D721Med (cell line): ENCODE measurements at places on chromosomes 12 and 14.

- no peak for DNase-seq
Measured at GRCh38 chr12:42812086-42812485, 222.5 kb upstream of the PRICKLE1 start.

DNA sequence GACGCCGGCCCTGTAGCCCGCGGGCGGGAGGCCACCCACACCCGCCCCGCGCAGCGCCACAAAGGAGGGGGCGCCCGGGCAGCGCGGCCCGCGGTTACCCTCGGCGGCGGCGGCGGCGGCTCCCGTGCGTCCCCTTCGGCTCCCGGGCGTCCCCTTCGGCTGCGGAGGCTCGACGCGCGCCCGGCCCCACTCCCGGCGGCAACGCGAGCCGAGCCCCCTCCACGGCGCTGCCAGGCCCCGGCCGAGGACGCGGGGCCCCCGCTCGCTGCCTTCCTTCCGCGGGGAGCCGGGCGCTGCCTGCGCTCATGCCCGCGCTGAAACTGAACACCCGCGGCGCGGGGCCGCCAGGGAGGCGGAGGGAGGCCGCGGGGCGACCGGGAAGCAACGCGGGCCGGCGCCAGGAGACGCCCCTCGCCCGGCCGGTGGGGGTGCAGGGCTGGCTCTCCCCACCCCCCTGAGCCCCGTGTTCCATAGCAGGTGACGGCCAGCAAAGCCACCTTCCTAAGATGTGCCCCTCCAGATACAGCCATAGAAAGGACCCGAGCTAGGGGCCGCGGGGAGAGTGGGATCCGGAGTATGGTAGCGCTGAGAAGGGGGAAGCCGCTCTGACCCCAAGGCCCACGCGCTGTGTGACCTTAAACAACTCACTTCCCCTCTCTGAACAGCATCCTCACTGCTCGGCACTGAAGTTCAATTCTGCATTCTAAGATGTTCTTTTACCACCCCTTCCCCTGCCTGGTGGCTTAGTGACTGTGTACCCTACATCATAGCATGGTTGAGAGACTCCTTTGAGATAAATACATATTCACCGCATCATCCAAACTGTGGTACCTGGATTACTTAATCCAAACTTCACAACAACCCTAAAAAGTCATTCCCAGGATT, 42.8 kb downstream of the KDM2B start:
- DNase-seq: no peak

- DNase-seq: peak; percentile 93
Measured at GRCh38 chr12:6943389-6943721, 261 bp upstream of the RNU7-1 start.

DNA sequence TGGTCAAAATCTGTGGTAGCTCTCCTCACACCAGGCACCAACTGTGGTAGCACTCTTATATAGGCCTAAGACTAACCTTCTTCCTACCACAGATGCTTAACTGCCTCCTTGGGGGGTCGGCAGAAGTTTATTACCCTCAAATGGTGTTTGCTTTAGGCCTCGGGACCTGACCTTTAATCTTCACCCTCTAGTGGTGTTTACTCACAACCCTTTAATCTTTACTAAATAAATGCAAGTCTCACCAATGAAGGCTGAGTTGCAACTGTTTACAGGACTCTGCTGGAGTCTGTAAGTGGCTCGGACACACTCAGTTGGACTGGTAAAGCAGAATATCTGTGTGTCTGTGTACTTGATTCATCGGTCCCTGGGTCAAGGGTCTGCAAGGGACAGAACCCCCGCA, 29.4 kb downstream of the CCER1 start:
- DNase-seq: no peak

DNA sequence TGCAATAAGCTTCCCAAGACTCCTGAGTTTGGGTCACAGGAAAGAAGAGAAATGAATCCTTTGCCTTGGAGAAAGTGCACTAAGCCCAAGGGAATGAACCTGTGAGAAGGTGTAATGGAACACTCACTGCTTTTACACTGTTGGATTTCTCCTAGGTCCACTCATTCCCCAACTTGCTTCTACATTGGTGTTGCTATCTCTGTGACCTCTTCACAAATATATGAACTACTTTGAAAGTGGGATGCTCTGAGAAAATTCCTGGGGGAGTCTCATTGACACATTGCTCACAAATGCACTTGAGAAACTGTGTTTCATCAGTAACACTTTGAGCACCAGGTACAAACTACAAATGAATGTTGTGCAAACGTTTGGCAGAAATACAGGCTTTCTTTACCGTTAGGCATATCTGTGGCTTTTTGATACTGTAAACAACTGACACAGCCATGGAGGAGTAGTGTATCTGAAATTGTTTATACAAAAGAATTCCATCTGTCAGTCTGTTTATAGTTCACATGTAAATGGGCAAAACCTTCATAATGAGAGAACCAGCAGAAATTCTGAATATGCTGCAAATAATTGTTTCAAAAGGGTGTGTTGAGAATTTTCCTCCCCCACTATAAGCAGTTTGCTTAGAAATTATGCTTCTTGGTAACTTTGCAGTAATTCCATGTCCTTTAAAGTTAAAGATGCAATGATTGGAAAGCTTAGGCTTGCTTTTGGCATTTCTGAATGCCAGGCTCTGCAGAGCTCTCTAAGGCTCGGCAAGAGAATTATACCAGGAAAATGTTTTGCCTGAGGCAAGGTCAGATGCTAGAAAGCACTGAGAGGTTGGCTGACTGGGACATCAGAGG, 348.5 kb upstream of the DDHD1 start:
- DNase-seq: no peak

- no peak for DNase-seq
Measured at GRCh38 chr12:106022568-106023012, 116.2 kb downstream of the NUAK1 start.

DNA sequence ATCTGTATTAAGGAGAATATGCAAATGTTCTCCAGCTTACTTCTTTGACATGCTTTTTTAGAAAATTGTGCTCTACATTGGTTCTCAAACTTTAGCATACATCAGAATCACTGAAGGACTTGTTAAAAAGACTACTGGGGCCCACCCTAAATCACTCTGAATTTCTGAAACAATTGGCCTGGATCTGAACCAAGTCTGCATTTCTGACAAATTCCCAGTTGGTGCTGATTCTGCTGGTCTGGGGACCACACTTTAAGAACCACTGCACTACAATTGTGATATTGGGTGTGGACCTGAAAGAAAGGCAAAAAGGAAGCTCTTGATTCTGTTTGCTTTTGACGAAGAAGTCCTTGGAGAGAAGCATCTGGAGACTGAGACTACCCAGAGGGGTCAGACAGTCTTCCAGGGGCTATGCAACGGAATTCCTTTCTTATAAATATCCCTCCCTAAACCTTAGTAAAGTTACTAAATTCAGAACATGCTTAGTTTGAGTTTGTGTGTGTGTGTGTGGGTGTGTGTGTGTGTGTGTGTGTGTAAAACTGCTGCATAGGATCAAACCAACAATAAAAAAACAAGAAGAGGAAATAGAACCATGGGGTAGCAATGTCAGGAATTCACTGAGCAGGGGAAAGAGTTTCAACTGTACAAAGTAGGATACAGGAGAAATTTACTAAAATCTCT, 36.8 kb downstream of the EAPP start:
- DNase-seq: no peak

DNA sequence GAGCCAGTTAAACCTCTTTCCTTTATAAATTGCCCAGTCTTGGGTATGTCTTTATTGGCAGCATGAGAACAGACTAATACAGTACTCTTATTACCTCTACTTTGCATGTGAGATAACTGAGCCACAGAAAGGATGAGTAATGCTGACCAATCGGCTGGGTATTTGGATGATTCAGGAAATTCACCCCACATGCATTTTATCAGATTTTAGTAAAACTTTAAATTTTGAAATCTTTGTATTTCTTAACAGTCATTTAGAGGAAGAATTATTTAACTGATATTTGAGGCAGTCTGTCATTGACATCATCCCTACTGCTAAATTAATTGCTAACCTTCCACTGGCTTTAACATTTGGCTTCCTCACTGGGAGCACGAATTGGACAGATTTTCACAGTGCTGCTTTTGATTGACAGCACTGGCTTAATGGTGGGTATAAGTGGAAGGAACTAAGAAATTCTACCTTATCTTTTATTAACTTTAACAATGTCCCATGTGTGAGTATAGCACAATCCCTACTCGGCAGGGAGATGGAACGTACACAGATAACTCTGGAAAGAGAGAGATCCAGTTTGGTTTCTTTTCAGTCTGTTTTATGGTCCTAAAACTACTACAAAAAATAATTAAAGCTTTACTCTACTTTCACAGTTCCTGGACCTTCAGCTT, 261.0 kb downstream of the DACT1 start:
- no peak for DNase-seq

GRCh38 chr14:32698831-32699230, 239.8 kb upstream of the NPAS3 start:
- no peak for DNase-seq

- no peak for DNase-seq
Measured at GRCh38 chr14:94126419-94126677, 3.1 kb downstream of the IFI27L2 start.

DNA sequence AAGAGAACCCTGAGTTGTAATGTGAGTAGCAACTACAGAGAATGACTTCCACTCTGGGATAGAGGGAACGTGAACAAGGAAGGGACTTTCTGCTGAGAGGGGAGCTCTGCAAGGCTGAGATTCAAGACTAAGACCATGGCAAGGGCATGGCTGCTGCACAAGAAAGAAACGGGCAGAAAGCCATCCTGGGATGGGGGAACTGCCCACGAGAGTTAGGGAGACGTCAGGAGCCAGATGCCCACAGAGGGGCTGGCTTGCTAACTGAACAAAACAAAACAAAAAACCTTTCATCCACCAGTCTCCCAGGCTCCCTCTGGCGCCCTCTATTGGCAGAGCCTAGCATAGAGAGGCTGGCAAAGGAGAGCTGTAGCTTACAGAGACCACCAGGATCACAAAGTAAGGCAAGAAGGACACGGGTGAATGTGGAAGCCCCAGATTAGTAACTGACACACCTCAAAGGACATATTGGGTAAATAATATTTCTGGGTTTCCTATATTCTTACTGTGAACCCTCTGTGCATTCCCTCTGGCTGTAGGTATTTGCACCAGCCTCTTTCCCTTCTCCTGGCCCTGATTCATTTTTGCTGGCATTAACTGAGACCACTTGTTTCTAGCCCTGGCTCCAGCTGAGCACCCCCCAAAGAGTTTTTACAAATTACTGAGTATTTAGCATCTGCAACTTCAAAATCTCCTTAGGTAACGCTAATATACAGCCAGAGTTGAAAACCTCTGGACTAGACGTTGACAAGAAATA, 338.3 kb downstream of the EMP1 start:
- DNase-seq: peak; percentile 15

GRCh38 chr12:124539084-124540041, 28.0 kb downstream of the NCOR2 start:
- no peak for DNase-seq

DNA sequence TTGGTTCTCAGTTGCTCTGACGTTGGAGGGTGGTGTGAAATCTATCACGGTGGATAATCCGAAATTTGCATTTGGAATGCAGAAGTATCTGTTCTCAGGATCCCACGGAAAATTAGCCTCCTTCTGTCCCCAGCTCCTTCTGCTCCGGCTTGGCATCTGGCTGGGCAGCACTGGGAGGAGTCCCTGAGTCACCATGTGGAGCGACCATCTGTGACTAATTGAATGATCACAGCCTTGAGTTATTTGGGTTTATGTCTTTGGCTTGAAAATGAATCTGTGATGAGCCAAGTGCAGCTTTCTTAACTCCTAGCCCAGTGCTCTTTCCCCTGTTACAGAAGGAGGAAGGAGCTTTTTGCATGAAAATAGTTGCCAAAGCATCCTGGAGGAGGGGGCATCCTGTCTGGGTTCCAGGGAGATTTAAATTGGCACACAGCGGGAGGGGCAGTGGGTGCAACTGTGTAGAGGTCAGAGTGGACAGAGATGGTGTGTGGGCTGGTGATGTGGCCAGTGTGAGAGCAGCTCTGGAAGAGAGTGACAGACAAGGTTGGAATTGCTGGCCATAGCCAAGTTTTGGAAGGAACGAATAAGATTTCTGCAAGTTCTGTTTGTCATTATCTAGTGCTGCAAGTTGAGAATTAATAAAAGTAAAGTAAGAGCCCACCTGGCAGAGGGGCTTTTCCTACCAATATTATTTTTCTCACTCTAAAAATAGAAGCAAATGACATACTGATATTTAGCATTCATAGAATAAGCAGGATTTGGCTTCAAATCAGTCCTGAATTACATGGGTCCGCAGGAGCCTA, 74.4 kb downstream of the SLC24A4 start:
- DNase-seq: no peak

GRCh38 chr12:100348657-100349454, 8.0 kb upstream of the SLC17A8 start:
- no peak for DNase-seq

- no peak for DNase-seq
Measured at GRCh38 chr12:40474630-40475029, 217.6 kb upstream of the CNTN1 start.

DNA sequence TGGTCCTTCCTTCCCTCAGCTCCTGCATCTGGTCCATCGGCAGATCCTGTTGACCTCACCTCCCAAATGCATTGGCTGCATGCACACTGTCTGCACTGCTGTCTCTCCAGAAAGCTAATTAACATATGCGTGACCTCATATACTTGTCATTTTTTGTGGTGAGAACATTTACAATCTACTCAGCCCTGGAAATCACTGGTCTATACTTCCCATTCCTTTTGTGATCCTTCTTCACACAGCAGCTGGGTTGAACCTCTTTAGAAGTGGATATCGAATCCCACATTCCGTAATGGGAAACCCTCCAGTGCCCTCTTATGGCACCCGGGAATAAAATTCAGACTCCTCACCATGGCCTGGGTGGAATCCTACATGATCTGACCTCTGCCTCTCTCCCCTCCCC, 45.0 kb downstream of the SMOC1 start:
- no peak for DNase-seq

- no peak for DNase-seq
Measured at GRCh38 chr14:95043314-95043713, 114.0 kb downstream of the DICER1 start.

GRCh38 chr12:68953536-68953935, 20.6 kb upstream of the CPM start:
- DNase-seq: no peak

GRCh38 chr12:114668151-114668885, 15.7 kb downstream of the TBX3 start:
- peak; percentile 49 for DNase-seq

DNA sequence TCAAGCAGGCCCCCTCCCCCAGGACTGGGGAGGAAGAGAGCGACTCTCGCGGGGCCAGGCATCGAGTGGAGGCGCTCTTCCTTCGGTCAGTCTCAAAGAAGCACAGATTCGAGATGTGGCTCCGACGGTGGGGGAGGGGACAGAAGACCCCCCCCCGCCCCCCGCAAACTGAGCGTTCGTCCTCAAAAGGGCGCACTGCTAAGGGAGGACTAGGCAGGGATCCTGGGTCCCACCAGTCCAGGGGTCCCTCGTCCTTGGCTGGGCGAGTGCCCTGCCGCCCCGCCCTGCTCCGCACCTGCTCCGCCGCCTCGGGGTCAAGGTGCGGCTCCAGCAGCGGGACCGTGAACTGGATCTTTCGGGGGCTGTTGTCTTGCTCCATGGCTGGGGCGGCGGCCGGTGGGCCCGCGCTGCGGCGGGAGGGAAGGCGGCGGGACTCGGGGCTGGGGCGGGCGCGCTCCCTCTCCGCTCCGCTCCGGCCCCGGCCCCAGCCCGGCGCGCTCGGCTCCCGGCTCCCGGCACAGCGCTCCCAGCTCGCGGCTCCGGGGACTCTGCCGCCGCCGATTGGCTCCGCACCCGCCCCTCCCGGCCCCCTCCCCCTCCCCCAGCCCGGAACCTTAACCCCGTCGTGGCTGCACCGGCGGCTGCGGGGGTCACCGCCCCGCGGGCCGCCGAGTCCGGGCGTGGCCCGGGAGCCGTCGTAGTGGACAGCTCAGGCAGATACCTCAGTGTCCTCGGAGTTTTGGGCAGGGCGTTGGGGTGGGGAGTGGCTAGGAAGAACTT, at the start of gene PPP1R1A:
Gene PPP1R1A, minus strand, starts transcription at position 550 of the 780 bp plus-strand sequence. Its CDS starts 171 bp downstream, at position 379.
- no peak for DNase-seq

GRCh38 chr14:66650491-66650911, 142.6 kb downstream of the GPHN start:
- no peak for DNase-seq
